ENCODE measurements at places on chromosomes 2 and 18.

GRCh38 chr18:79948719-79949411 lies 2.6 kb downstream of the SLC66A2 start:
- no peak overlapping the region for H3K27ac ChIP-seq
- no peak overlapping the region for H3K4me3 ChIP-seq
- no peaks in the 10 kb centered on the region for H3K36me3 ChIP-seq
- peak; percentile 42 for DNase-seq

GRCh38 chr2:183222751-183223150 lies 98.5 kb downstream of the NUP35 start:
- no peaks in the 10 kb centered on the region for H3K36me3 ChIP-seq
- no peak overlapping the region for H3K27ac ChIP-seq
- DNase-seq: no peak
- H3K4me3 ChIP-seq: no peak overlapping the region

DNA sequence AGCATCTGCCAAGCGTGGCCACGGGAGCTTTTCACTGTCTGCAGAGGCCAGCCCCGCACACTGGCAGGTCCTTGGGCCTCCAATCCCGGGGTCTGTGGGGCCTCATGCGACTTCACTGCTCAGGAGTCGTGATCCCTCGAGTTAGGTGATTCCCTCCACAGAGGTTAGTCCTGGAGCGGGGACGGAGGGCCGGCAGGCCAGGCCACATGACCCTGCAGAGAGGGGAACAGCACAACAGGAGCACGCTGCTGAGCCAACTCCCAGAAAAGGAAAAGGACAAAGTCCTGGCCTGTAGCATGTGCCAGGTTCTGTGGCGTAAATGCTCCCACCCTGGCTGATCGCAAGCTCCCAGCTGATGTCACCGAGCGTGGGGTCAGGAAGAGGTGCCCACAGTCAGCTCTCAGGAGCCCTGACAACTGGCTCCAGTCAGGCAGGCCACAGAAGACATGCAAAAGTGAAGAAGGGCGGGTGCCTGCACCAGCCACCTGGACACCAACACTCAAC lies 15.3 kb upstream of the PRLH start:
- DNase-seq: peak; percentile 73
- no peaks in the 10 kb centered on the region for H3K27me3 ChIP-seq
- H3K4me1 ChIP-seq: no peaks in the 10 kb centered on the region
- no peak overlapping the region for H3K4me3 ChIP-seq

- no peak overlapping the region for H3K4me3 ChIP-seq
- no peak for DNase-seq
- no peaks in the 10 kb centered on the region for H3K27me3 ChIP-seq
- no peak overlapping the region for H3K27ac ChIP-seq
These were observed 67.1 kb upstream of the CDCA7 start for GRCh38 chr2:173287594-173287993.

DNA sequence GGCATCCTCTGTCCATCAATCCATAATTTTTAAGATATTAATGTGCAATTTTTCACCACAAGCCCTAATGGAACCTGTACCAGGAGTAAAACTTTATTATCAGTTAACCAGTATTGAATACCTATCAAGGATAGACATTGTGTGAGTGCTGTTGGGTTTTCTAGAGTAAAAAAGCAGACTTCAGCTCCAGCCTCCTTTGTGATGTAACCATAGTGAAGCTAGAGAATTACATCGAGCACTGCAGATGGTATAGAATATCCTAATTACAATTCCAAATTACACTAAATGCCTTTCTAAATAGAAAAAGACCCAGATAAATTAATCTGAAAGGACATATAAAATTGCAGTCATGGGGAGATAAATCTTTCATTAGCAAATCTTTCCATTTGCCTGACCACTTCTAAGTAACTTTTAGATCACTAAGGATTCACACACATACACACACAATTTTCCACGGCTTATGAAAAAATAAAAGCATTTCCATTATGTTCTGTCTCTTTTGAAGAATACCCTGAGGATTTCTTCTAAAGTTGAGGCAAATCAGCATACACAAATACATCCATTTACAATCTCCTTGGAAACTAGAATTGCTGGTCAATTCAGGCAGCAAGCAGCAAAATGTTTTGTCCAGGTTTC lies 117.1 kb upstream of the TANK start:
- H3K4me1 ChIP-seq: no peaks in the 10 kb centered on the region
- DNase-seq: no peak
- no peak overlapping the region for H3K27ac ChIP-seq

DNA sequence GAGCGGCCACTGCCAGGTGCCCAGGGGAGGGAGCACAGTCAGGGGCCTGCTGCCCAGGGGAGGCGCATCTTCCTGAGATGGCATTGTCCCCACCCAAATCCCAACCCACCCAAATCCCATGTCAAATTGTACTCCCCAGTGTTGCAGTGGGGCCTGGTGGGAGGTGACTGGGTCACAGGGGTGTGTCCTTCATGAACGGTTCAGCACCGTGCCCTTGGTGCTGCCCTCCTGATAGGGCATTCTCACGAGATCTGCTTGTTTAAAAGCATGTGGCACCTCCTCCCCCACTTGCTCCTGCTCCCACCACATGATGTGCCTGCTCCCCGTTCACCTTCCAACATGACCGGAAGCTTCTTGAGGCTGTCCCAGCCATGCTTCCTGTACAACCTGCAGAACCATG lies 27.6 kb downstream of the ANKMY1 start:
- no peak for DNase-seq
- no peak overlapping the region for H3K4me3 ChIP-seq
- H3K4me1 ChIP-seq: no peaks in the 10 kb centered on the region
- peaks cover 54% of the 10 kb centered on the region for H3K36me3 ChIP-seq

DNA sequence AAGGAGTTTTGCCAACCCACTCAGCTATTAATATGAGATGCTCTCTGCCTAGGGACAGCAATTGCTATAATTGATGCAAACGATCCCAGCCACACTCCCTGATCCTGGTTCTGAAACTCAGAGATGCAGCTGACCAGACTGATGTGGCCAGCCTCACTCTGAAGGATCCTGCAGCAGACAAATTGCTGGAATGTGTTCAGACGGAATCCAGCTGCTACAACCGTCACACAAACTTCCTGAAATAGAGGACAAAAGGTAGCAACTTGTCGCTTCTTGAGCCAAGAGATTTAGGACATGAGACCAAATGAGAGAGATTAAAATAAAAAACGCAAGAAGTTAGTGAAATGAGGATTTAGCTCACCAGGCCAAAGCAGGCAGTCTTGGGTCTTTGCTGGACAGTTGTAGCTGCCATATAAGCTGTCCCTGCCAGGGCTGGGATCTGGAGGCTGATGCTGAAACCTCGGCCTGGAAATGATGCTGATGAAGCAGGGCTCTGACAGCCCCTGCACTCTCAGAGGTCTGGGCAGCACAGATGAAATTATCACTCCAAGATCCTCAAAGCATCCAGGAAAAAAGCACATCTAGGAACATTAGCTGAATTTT lies 8.3 kb upstream of the YWHAQ start:
- H3K4me3 ChIP-seq: no peak overlapping the region
- DNase-seq: no peak
- peaks cover 32% of the 10 kb centered on the region for H3K4me1 ChIP-seq
- peaks cover 4% of the 10 kb centered on the region for H3K27me3 ChIP-seq

DNA sequence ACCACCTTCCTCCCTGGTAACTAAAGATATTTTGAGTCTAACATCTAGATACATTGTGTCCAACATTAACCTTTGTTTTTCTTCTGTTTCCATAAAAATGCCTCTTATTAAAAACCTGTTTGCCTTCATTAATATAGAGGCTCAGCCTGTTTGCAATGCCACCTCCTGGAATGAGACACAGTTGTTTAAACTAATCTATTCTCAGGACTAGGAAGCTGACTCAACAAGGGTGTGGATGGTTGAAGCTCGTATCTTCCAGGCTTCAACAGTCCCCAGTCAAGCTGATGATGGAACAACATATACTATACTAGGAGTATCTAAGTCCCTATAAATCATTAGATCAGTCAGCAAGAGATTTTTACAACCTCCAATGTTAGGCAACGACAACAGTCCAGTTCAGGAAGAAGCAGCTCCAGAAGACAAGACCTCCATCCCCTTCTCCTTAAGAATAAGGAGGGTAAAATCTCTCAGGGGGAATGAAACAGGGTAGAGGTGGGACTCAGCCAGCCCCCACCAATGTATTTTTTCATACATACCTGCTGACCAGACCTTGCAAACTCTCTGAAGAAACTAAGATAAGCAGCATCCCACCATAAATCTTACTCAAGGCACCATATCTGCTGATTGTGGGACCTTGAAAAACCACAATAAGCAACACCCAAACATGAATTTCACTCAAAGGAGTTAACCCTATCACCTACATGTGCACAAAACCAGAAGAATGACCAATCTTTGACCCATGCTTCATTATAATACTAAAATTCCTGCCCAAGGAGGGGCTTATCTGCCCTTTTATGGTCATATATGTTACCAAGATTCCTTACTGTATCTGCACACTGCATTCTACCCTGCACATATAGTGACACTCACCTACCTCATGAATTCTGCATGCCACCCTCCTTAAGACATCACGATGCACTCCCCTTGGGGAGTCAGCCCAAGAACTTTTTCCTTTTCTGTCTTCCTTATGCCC lies 21.4 kb downstream of the ZNF24 start:
- H3K36me3 ChIP-seq: peaks cover 5% of the 10 kb centered on the region
- no peak overlapping the region for H3K4me3 ChIP-seq
- no peak for DNase-seq
- no peak overlapping the region for H3K27ac ChIP-seq
- no peaks in the 10 kb centered on the region for H3K27me3 ChIP-seq
- peaks cover 23% of the 10 kb centered on the region for H3K4me1 ChIP-seq

DNA sequence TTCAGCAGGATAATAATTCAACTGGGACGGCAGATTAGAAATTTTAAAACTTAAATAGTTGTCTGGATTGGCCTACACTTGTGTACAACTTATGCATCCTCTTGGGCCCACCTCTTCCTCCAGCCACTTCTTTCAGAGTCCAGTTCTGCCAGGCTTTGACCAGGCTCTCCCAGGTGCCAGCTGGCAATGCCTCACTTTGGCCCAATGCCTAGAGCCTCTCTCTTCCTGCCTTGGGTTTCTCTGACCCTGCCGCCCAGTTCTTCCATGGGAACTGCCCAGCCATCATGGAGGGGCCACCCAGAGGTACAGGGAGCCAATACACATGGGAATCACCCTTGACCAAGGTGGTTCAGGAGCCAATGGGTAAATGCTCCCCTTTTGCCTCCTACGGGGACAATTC lies 135.5 kb downstream of the IRS1 start:
- no peak for DNase-seq
- no peaks in the 10 kb centered on the region for H3K27me3 ChIP-seq
- H3K4me1 ChIP-seq: peaks cover 43% of the 10 kb centered on the region
- H3K36me3 ChIP-seq: no peaks in the 10 kb centered on the region
- no peak overlapping the region for H3K4me3 ChIP-seq

DNA sequence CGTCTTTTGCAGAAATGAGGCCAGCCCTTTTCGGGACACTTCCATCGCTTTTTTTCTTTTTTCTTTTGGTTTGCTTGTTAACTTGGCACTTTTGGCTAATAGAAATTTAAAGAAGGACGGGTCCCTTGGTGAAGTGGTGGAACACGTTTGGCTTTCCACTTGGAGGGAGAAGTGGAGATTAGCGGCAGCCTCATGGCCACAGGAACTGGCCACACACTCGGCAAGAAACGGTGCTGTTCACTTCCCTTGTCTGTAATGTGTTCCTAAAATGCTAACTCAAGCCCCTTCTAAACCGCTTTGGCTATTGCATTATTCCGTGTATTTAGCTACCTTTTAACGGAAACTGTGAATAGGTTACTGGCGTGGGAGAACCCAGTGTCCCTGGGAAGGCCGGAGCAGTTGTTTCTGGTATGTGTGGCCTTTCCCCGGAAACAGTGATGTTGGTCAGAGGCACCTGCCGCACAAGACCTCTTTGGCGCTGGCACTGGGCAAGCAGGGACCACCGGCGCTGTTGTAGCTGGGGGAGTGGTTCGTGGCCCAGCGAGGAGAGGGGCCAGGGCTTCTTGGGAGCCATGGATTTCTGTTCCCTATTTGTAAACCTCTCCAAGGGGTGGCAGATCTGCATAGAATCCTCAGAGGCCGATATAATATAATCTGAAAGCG lies 981 bp downstream of the RAMP1 start:
- H3K4me1 ChIP-seq: peaks cover 72% of the 10 kb centered on the region
- no peak for DNase-seq
- H3K36me3 ChIP-seq: no peaks in the 10 kb centered on the region
- no peaks in the 10 kb centered on the region for H3K27me3 ChIP-seq

GRCh38 chr2:189234991-189235390 lies 55.4 kb upstream of the COL5A2 start:
- DNase-seq: no peak
- no peak overlapping the region for H3K4me3 ChIP-seq
- H3K27me3 ChIP-seq: no peaks in the 10 kb centered on the region
- H3K4me1 ChIP-seq: peaks cover 26% of the 10 kb centered on the region
- no peaks in the 10 kb centered on the region for H3K36me3 ChIP-seq

- DNase-seq: no peak
- H3K36me3 ChIP-seq: no peaks in the 10 kb centered on the region
- no peaks in the 10 kb centered on the region for H3K27me3 ChIP-seq
- peak overlapping the region; percentile 15 for H3K27ac ChIP-seq
- peaks cover 29% of the 10 kb centered on the region for H3K4me1 ChIP-seq
- no peak overlapping the region for H3K4me3 ChIP-seq
These were observed 492.9 kb upstream of the ZEB2 start for GRCh38 chr2:145012806-145013205.

DNA sequence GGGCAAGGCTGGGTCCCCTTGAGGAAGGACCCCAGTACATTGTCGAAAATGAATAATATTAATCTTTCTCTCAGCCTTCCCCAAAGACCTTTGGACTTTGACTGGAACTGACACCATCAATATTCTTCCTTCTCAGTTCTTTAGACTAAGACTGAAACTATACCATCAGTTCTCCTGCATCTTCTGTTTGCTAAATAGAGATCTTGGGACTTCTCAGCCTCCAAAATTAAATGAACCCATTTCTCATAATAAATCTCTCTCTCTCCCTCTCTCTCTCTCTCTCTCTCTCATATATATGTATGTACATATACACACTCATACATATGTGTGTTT lies 39.7 kb upstream of the VRK2 start:
- H3K36me3 ChIP-seq: no peaks in the 10 kb centered on the region
- H3K4me3 ChIP-seq: no peak overlapping the region
- H3K27me3 ChIP-seq: no peaks in the 10 kb centered on the region

DNA sequence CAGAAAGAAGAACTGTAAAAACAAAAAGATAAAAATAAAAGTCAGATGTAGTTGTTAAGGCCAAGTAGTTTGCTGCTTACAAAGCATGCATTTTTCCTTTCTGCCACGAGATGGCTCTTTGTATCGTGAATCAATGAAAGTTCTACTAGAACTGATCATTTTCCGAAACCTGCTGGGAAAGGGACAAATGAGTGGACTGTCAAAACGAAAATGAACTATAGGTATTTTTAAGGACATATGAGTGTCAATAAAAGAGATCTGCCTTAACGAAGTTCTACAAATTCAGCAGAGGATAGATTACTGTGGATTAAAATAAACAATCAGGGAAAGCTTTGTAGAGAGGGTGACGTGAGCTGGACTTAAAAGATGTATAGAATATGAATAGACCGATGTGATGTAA lies 15.0 kb upstream of the ELOA2 start:
- peaks cover 3% of the 10 kb centered on the region for H3K27me3 ChIP-seq
- H3K27ac ChIP-seq: no peak overlapping the region
- H3K36me3 ChIP-seq: peaks cover 3% of the 10 kb centered on the region
